ENCODE measurements at places on chromosomes 7 and 10. TPM values are rescaled to one million over a fixed set of nuclear protein-coding genes. Genes with fewer than 3 reads are reported as not detected.

DNA sequence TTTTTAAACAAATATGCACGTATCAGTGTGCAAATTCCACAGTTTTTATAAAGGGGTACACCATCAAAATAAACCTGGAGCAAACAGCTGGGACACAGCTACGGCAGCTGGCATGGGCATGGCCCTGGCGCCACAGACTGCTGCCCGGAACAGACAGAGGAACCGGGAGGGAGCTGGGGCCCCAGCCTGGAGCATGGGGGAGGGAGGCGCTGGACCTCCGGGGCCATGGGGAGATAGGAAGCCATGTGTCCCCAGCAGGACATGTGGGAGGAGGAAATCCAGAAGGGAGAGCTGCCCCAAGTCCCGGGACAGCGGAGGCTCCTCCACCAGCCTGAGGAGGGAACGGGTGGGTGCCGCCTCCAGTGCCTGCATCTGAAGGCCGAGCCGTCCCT is 180.1 kb downstream of the MAD1L1 start:
- no peak for DNase-seq

- no peak for DNase-seq
Observed at GRCh38 chr10:76175533-76176165, 744.2 kb downstream of the LRMDA start.

The CALHM1 gene
- total RNA-seq = not detected

DNA sequence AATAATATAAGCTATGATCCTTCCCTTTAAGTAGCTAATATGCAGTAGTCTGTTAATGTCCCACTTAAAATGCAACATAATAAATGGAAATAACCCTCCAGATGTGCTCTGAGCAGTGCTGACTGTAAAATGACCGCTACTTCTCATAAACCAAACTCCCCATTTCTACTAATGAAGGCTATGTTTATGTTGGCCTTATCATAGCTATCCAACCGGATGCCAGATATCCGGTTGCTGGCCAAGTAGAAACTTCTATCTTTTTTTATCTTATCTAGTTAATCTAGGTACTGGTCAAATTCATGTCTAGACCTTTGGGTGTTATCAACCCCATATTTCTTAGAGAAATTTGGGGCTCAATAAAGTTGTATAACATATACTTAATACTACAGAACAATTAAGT is 56.6 kb downstream of the CHRM2 start:
- DNase-seq = no peak

- no peak for DNase-seq
Observed at GRCh38 chr7:139502226-139502625, 18.8 kb upstream of the KLRG2 start.

DNA sequence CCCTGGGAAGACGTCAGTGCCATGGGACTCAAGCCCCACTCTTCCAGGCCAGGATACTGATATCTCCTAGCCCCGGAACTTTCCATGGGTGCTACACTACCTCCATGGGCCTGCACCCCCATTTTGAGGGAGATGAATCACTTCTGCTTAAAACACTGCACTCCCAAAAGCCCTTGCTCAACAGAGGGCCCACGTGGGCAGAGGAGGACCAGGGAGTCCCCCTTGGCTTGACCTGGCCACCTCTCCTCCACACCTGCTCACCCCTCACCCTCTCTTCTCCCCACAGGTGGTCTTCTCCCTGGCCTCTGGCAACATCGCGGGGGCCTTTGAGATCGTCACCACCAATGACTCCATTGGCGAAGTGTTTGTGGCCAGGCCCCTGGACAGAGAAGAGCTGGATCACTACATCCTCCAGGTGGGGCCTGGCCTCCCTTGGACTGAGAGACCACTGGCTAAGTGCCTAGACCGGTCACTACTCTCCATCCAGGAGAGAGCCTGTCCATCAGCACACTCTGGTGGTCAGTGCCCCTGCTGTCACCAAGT is 19.9 kb upstream of the C10orf105 start:
- no peak for DNase-seq

DNA sequence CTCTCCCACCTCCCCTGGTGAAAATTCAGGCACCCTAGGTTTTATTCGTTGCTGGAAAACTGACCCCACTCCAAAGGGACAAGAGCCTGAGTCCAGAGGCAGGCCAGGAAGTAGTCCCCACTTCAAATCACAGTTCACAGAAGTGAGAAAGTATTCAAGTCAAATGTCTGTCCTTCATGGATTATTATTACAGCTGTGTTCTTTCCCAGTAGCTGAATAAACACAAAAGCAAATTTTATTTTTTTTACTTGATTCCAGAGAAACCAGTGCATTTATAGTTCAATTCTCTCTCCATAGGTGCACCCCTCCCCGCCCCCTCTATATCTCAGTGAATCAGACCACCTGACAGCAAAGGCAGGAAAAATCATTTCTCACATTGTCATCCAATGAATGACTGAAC is 113.8 kb upstream of the COL1A2 start:
- DNase-seq = no peak

The TMEM26 gene
- 0.16 TPM for total RNA-seq

All from cardiac septum (tissue), 1 donor.